ENCODE measurements at places on chromosomes 11 and 22.

DNA sequence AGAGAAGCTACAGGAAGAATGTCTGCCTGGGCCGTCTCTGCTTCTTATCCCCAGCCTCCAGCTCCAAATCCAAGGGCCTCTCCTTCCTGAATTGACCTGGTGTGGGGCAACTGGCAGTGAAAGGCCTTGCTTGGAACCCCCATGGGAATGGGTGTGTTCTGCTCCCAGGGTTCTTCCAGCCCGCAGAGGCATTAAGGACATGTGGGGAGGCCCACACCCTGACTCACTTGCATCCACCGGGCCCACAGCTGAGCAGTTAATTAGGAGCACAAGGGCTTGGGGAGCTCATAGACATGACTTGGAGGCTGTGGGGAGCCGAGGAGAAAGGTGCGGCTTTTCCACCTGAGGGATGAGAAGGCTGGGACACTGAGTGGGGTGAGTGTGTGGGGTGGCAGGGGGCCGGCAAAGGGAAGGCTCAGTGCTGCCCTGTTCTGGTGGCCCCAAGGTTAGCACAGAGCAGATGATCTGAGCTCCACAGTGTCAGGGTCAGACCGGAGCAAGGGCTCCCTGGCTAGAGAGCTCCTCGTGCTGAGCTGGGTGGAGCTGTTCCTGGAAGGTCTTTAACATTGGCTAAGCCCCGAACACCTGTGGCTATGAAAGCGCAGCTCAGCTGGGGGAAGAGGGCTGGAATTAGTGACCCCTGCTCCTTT is 64.5 kb upstream of the NECTIN1 start:
- no peak for DNase-seq

GRCh38 chr11:58592760-58593472 is 14.1 kb downstream of the ZFP91 start:
- no peak for DNase-seq

GRCh38 chr11:95788921-95789505 is 569 bp downstream of the FAM76B start:
- DNase-seq: peak; percentile 17

DNA sequence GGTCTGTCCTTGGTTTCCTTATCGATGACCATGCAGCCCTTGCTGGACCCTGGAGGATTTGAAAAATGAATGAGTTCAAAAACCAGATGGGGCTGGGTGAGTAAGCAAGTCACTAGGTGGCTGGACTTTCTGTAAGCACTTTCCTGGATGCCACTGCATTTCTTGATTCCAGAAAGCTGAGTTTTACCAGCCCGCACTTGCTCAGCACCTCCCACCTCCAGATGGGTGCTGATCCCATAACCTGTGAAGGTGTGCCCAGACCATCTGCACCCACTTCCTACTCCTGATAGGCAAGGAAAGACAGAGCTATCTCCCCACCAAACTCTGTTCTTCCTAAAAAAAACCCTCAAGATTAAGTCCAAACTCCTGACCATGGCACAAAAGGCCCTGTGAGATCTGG is 21.1 kb downstream of the ASCC2 start:
- DNase-seq: no peak

- no peak for DNase-seq
Measured at GRCh38 chr22:27791159-27791858, 10.2 kb downstream of the MN1 start.

DNA sequence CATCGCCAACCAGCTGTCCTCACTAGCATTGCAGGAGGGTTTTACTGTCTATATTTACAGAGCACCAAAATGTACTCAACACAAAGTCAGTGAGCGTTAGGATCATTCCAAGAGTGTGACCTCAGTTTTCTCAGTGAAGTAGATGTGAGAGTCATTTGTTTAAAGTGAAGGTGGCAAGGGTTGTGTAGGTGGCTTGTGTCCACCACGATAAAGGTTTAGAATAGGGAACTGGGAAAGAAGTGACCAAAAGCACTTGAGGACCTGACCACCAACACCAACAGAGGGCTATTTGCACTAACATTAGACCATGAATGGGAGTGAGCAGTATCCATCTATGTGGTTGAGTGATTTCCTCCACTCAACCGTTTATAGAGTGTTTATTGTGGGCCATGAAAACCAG is 152.5 kb upstream of the POU2AF2 start:
- DNase-seq: no peak

- DNase-seq: no peak
Measured at GRCh38 chr22:40218152-40218551, 40.4 kb downstream of the TNRC6B start.

GRCh38 chr11:19237381-19237780 is 3.4 kb downstream of the E2F8 start:
- DNase-seq: no peak

GRCh38 chr11:65053827-65054508 is 4.4 kb downstream of the NAALADL1 start:
- no peak for DNase-seq

GRCh38 chr11:76510060-76511047 is 65.5 kb downstream of the EMSY start:
- peak; percentile 42 for DNase-seq

GRCh38 chr11:102430158-102430836 is 22.3 kb downstream of the TMEM123 start:
- no peak for DNase-seq

DNA sequence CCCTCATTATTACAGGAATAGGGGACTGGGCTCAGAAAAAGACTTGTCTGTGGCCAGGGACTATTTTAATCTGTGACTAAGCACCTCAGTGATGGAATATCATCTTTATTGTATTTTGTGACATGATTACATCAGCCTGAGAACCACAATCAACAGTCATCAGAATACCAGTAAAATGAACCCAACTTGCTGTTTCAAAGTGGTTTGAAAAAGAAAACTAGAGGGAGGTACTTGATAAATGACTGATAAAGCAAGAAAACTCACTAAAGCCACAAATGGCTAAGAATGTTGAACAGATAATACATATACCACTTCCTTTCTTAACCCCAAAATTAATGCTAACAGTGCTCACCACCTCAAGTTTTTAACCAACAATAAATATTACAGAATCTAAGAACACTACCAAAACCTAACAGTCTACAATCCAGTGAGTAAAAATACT is 155.7 kb downstream of the ATG16L2 start:
- DNase-seq: peak; percentile 80

DNA sequence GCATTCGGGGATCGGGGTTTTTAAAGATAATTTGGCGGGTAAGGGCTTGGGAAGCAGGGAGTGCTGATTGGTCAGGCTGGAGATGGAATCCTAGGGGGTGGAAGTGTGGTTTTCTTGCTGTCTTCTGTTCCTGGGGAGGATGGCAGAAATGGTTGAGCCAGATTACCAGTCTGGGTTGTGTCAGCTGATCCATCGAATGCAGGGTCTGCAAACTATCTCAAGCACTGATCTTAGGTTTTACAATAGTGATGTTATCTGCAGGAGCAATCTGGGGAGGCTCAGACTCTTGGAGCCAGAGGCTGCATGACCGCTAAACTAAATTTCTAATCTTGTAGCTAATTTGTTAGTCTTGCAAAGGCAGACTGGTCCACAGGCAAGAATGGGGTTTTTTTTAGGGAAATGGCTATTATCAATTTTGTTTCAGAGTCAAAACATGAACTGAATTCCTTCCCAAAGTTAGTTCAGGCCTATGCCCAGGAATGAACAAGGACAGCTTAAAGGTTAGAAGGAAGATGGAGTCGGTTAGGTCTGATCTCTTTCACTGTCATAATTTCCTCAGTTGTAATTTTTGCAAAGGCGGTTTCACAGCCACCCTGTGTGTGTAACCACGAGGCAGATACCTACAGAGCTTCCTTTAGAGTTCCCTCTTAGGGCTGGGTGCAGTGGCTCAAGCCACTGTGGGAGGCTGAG is 10.2 kb downstream of the SCGB1A1 start:
- no peak for DNase-seq

DNA sequence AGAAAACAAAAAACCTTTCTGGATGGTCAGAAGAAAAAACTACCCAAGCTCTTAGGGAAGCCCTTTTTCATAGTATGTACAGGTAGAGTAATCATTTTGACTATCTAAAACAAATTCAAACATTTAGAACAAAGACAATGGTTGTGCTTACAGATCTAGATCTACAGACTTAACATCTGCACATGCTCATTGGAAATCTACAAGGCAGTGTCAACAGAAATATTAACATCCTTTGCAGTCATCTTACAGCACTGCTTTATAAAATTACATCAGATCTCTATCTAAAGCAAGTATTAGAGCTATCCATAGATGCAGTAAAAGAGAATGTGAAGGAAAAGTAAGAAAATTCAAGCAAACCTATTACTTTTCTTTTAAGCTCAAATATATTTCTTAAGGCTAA is 110.3 kb downstream of the CADM1 start:
- DNase-seq: no peak

DNA sequence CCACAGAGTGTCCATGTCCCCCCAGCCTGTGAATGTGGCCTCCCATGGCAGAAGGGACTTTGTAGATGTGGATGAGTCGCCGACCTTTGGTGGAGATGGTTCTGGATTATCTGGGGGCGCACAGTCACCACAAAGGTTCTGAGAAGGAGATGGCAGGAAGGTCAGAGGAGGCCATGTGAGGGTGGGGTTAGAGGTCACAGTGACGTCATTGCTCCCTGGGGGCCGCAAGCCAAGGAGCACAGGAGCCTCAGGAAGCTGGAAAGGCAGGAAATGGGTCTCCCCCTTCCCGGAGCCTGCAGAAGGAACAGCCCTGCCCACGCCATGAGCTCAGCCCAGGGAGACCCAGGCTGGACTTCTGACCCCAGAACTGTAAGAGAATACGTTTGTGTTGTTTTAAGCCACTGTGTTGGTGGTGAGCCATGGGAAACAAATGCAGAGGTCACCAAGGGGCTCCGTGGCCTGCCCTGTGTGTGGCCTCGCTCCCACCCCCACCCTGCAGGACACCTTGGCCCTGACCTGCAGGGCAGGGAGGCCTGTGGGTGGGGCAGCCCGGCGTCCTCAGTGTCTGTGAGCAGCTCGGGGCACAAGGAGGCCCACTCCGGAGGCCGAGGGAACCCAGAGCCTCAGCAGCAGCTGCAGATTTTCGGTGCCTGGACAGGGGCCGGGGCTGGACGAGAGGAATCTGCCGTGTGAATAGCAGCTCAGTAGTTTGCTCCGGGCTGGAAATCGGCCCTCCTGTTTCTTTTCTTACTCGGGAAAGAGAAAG is 32.1 kb downstream of the GRAMD4 start:
- DNase-seq: no peak

- DNase-seq: no peak
Measured at GRCh38 chr22:36922711-36923110, 9.3 kb downstream of the CSF2RB start.

- no peak for DNase-seq
Measured at GRCh38 chr11:10441652-10442503, 13.2 kb upstream of the AMPD3 start.

DNA sequence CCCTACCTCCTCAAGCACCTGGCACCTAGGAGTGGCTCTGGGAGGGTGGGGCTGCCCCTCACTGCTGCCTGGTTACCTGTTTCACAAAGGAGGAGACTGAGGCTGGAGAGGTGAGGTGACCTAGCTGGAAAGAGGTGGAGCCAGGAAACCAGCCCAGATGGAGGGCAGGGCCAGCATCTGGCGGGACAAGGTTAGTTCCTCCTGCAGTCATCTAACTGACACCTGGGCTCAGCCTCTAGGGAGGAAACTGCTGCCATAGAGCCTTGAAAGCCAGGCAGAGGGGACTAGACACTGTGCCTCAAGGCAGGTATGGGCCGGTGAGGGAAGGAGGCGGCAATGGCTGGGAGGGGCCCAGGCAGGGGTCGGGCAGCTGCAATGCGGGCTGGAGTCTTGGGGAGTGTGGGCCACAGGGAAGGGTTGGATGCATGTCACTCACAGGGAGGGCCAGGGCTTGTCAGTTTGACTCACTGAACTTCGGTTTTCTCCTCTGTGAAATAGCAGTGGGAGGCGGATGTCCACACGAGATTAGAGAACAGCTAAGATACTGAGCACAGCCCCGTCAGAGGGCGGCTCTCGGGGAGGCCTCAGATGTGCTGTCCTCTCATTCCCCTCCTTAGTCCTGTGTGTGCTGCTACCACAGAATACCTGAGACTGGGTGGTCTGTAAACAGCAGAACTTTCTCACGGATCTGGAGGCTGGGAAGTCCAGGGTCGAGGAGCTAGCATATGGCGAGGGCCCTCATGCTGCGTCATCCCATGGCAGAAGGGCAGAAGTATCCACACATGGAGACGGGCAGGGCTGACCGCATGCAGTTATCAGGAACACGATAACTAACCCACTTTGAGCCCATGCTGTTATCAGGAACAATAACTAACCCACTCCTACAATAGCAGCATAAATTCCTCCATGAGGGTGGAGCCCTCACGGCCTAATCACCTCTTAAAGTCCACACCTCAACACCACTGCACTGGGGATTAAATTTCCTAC is 16.1 kb downstream of the MGAT3 start:
- DNase-seq: no peak

DNA sequence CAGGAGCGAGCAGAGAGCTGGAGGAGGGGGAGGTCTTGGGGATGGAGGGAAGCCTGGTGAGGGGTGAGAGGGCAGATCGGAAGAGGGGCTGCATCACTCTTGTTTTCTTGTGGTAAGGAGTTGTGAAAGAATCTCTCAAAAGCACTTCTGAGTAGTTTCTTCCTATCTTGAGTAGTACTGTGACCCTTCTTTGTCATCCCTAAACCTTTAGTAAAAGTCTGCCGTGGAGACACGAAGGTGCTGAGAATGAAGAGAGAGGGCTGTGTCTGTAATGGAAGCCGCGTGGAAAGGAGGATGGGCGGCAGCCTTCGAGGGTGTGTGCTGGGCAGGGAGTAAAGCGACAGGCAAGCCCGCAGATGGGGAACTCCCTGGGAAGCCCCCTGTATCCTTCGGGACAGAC is 237.8 kb downstream of the TBC1D22A start:
- no peak for DNase-seq

GRCh38 chr11:64629796-64630562 is 39.0 kb downstream of the SLC22A12 start:
- DNase-seq: no peak

GRCh38 chr22:19146215-19146968 is 1.9 kb upstream of the ESS2 start:
- DNase-seq: no peak

GRCh38 chr11:81897639-81898038 is 836.0 kb downstream of the FAM181B start:
- no peak for DNase-seq

DNA sequence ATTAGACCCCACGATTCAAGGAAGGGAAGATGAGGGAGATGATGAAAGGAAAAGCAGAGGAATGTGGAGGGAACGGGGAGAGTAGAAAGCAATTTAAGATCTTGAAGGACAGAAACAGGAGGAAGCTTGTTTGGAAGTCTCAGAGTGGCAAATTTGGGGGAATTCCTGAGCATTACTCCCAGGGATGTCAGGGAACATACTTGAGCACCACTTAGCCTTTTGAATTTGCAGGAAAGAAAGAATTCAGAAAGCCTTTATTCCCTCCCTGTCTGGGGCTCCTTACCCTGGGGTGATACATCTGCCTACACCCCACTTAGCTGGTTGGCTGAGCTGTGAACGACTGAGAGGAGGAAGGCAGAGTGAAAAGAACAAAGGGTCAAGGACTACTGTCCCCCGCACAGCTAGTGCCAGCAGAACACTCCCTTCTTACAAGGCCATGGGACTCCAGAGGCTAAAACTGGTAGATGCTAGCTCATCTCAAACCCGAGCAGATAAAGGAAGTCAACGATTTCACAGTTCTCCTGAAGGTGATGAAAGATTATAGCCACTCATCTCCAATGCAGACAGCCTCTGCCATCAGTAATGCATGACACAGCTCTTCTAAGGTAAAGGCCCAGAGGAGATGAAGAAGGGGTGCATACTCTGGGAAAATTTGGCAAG is 84.0 kb upstream of the AKIP1 start:
- no peak for DNase-seq

GRCh38 chr22:49548356-49549202 is 279.1 kb downstream of the BRD1 start:
- DNase-seq: no peak
